T-helper 1 cell (primary cell): ENCODE measurements at places on chromosomes 5 and 9.

- DNase-seq: no peak
These were observed 286.3 kb downstream of the PDE4D start for GRCh38 chr5:59607138-59607765.

DNA sequence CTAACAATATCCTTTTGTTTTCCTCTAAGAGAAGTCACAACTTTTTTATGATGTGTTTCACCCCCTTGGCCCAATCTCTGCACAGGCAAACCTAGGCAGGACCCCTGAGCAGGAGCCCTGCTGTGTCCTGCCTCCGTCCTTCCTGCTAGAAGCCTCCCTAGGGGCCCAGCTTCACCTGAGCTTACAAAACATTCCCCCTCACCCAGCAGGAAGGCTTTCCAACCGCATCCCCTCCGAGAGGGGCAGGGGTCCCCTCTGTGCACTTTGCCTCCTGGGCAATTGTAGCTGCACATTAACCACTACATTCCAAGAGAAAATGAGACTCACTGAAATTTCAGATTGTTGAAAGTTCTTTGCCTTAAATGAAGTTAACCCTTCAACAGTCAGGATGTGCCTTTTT, 176.2 kb downstream of the IRX2 start:
- DNase-seq: no peak

DNA sequence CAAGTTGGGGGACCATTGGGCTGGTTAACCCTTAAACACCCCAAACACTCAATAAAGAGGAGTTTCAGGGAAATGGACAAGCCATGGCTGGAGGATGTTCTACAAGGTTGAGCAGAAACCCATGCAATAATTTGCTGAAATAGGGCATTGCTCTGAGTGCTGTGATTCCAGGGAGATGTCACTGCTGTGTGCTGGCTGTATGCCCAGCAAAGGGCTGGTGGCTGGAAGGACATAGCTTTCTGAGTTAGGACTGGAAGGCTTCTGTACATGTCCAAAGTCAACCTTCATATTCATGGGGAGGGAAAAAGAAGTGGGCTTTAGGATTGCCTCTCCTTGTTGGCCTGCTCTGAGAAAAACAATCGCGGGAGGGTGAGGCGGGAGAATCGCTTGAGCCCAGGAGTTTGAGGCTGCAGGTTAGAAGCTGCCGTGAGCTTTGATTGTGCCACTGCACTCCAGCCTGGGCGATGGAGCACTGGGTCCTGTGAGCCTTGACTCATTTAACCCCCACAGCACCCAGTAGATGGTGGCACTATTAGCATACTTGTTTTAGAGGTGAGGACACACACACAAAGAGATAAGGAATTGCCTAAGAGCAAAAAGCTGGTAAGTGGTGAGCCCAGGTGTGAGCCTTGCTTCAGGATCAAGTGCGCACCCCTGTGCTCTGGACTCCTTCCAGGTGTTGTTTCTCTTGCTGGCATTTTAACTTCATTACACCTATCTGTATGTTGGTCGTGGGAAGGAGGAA, 20.4 kb downstream of the IL12B start:
- no peak for DNase-seq

DNA sequence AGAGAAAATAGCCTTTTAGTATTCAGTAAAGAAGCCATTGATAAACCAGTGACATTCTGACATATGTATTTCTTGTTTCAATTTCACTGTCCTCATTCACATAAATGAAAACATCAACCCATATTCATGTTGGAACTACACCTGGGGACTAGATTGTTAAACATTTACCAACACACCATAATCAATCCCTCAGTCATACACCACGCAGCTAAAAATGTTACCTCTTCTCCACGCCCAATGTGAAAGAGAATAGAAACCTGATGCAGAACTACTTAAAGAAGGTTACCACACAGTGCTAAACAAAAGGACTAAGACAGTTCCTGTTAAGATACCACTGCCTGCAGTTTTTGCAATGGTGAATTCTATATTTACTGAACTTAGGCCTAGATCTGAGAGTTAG, 518.9 kb downstream of the PRELID2 start:
- DNase-seq: no peak

GRCh38 chr5:80217667-80218066, 38.2 kb downstream of the SERINC5 start:
- DNase-seq: no peak

DNA sequence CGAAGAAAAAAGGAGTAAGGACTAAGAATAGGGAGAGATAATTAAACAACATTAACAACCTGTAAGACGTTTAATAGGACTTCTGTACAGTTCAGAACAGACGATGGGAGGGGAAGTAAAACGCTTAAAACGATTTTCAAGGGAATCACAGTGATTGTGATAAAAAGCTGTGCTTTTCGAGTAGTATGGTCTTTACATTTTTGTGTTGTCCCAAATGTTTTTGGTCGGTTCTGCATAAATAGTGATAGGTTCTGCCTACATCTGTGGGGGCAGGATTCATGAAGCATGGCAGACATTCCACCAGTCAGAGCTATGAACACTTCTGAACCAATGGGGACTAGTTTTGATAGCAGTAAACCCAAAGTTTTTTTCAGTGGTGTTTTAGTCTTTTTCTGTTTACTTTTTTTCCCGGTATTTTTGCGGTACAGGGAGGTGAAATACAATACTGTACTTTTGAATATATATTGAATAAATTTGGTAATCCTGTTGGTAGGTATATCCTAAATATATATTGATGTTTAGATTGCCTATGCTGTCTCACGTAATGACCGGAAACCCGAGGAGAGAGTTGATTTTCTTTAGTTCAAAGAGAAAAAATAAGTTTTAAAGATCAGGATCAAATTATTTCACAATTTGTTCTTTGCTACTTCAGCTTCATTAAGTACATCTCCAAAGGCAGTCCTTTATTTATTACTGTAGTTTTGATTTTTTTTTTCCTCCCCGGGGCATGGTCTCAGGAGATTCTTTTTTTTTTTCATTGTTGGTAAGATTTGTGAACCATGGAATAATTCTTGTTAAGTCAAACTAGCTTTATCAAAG, 1.3 kb downstream of the ERBIN start:
- no peak for DNase-seq

DNA sequence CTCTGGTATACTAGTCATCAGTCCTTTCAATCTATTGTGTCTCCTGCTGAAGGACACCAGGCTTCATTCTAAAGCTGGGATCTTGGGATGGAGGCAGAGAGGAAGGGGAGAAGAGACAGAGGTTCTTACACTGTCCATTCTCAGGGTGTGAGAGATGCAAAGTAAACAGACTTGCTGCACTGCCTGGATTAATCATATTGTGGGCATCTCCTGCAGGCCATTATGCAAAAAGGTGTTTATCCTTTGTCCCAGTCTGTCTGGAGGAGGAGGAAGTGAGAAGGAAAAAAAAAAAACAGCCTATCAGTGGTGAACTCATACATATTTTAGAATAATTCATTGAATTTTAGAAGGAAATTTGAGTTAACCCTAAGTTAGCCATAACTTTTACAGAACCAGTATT, 92.9 kb upstream of the TNPO1 start:
- no peak for DNase-seq

- DNase-seq: no peak
These were observed 7.0 kb downstream of the ADAMTS13 start for GRCh38 chr9:133429214-133429613.

DNA sequence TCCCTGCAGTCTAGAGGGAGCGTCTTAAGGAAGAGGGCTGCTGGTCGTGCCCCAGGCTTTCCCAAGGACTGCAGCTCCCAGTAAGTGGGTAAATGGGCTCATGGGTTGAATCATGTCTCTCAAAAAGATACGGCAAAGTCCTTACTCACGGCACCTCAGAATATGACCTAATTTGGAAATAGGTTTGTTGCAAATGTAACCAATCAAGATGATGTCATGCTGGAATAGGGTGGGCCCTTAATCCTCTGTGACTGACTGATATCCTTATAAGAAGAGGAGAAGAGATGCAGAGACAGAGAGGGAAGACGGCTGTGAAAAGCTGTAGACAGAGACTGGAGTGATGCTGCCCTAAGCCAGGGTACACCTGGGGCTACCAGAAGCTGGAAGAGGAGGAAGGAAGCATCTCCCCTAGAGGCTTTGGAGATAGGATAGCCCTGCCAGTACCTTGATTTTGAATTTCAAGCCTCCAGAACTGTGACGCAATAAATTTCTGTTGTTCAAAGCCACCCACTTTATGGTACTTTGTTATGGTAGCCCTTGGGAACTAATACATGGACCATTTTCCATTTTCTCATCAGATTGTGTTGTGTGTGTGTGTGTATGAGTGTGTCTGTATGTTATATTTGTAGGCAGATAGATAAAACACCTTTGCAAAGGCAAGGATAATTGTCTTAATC, 15.0 kb downstream of the GALNT10 start:
- DNase-seq: no peak

DNA sequence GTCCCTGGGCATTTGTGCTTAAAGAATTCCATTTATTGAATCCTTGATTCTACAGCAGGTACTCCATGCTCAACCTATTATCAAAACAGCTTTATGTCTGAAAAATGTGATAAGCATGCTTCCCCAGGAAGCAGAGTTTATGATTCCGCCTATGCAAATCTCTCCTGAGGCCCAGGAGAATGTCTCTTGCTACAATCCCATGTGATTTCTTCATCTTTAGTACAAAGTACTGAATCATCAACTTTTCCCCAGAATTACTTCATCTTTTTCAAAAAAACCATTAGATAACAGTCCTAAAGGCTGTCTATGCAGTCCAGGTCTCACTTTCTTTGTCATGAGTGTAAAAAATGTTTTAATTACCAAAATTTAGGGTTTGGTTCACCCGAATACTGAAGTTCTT, 130.2 kb upstream of the ADAMTSL1 start:
- DNase-seq: no peak

- DNase-seq: no peak
These were observed 156.8 kb downstream of the MACROH2A1 start for GRCh38 chr5:135242021-135242865.

DNA sequence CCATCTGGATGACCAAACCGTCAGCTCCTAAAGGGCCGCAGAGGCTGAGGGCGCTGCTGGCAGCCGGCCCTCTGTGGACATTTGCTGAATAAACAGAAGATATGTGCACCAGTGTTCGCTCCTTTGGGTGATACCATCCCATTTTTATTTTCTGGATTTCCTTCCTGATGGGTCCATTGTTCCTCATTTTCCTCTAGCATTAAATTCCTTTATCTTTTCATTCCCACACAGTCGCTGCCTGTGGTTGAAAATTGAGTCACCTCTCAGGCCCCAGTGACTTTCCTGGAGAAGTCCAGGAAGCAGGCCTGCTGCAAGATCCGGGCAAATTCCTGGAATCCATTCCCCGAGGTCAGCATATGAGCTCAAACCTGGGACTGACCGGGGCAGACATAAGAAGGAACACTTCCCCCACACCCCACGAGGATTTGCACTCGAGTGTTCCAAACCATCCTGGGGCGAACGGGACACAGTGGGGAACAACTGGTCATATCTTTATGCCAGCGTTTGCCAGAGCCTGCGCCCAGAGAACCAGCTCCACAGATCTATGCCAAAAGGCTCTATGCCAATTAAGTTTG, 86.7 kb upstream of the PCA3 start:
- DNase-seq: no peak

DNA sequence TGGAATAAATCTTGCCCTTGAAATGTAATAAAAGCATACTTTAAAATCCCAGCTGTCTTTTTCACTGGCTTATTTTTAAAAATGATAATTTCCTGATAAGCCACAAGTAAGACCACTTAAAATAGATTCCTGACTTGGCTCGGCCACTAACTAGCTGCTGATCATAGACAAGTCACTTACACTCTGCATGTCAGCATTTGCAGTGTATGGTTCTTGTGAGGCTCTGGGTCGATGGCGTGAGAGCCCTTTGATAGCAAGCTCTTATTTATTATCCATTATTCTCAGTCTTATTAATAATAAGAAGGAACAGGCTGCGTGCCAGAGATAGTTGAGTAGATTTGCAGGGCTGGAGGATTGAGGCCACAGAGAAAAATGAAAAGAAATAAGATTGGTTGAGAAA, 110.7 kb upstream of the IL12B start:
- DNase-seq: no peak

- DNase-seq: no peak
These were observed 14.2 kb upstream of the MACIR start for GRCh38 chr5:103244398-103244797.

- DNase-seq: no peak
These were observed 75.9 kb downstream of the DAP start for GRCh38 chr5:10685115-10685521.

DNA sequence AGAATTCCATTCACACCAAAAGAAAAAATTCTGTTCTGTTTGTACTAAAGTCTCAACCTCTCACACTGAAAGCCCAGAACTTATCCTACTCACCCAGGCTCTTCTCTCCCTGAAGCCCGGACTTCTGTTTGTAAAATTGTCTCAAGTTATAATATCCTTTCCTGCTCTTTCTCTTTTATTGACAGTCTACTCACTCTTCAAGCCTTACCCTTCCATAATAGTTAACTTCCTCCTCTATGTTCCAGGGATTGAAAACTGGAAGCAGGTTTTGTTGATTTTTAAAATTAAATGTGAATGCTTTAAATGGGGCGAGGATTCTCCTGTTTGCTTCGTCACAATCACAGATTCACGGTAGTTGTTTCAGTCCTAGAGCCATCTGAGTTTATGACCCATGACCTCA, 51.7 kb upstream of the CCDC112 start:
- DNase-seq: no peak

- DNase-seq: no peak
These were observed 386.1 kb upstream of the MPDZ start for GRCh38 chr9:13665418-13666066.

GRCh38 chr9:3479514-3480352, 46.1 kb downstream of the RFX3 start:
- DNase-seq: no peak

- DNase-seq: no peak
These were observed 1.2 kb downstream of the FOXB2 start for GRCh38 chr9:77020413-77021290.

GRCh38 chr9:91954841-91955471, 4.9 kb upstream of the ROR2 start:
- DNase-seq: no peak

- DNase-seq: no peak
These were observed 139.0 kb upstream of the GABRP start for GRCh38 chr5:170644501-170644900.

DNA sequence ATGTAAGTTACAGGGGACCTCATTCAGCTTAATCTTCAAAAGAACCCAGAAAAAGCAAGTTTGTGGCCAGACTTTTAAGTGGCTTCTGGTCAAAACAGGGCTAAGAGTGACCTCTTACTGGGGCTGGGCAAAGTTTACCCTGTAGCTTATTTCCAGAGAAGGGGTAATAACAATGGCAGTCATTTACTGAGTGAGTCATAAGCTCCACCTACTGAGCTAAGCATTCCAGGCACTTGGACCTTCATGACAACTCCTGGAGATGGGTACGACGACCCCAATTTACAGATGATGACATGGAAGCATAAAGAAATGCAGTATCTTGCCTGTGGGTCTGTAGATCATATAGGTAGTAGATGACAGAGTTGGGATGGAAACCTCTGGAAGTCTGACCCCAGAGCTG, 4.7 kb upstream of the GPR151 start:
- no peak for DNase-seq
